WTC11 (cell line): ENCODE measurements at places on chromosomes 3 and 15.

- no peak for DNase-seq
Observed at GRCh38 chr3:5299161-5299560, 111.7 kb downstream of the EDEM1 start.

GRCh38 chr3:49780080-49780974 is 6.0 kb downstream of the IP6K1 start:
- DNase-seq: no peak

- DNase-seq: no peak
Observed at GRCh38 chr3:181719991-181720680, 8.4 kb downstream of the SOX2 start.

DNA sequence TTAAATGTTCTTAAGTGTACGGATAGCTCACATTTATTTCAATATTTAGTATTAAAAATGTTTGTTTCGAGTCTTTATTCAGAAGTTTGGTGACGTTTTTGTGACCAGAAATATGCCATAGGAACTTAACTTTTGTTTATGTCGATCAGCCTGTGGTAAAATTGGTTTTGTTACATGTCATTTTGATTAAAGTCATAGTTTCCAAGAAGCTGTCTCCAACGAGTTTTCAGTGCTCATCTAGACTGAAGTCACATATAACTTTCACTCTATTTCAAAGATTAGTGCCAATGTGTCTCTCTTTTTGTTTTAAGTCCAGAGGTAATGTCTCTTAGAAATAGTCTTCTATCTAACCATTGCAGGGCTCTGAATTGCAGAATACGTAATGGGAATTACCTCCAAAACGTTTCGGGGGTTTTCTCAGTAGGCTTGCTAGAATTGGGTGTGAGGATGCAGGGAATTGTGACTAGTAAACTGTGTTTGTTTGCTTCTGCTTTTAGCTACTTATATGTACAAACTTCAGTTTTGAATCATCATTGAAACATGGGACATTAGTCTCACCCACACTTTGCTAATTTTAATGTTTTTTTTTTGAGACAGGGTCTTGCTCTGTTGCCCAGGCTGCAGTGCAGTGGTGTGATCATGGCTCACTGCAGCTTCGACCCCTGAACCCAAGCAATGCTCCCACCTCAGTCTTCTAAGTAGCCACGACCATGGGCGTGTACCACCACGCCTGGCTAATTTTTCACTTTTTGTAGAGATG is 3.0 kb downstream of the BUB1B start:
- DNase-seq: no peak
